ENCODE measurements at places on chromosomes 5 and 9. TPM values are rescaled to one million over a fixed set of nuclear protein-coding genes. Genes with fewer than 3 reads are reported as not detected.
A peak's percentile ranks its signal among the peaks of the same experiment; 100 is the strongest.

- H3K27me3 ChIP-seq: no peaks in the 10 kb centered on the region
- DNase-seq: no peak
- H3K4me3 ChIP-seq: no peak overlapping the region
- H3K4me1 ChIP-seq: no peaks in the 10 kb centered on the region
Observed at GRCh38 chr9:124950050-124950718, 9.3 kb upstream of the GOLGA1 start.

DNA sequence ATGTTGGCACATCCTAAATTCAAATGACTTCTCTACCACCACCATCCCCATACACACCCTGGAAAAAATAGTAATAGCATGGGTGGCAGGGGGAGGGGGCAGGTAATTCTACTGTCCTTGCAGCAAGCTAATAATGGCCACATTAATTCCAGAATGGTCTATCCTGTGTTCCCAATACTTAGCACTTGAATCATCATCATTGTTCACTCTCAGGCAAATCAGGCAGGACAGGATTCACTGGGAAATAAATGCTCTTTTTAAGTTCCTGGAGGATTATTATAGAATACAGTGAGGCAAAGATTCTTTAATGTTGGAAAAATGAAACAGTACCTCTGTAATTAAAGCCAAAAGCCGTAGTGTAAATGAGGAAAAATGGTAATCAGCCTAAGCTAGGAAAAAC, 254.5 kb downstream of the ARRDC3 start:
- H3K4me1 ChIP-seq: peaks cover 46% of the 10 kb centered on the region
- H3K27ac ChIP-seq: no peak overlapping the region
- no peaks in the 10 kb centered on the region for H3K27me3 ChIP-seq

DNA sequence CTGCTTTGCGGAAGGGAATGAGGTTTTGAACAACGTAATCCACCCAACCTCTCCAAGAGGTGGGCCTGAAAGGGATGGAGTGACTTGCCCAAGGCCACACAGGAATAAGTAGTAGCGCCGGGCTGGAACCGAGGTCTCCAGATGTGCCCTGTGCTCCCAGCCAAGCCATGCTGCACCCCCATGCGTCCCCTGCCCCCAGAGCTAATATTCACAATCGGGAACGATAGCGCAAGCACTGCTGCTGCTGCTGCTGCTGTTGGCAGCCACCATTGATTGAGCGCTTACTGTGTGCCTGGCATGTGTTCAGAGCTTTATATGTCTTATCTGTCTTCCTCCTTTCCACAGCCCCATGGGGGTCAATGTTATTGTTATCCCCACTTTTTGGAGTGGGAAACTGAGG, 43.9 kb downstream of the AMBP start:
- no peaks in the 10 kb centered on the region for H3K27me3 ChIP-seq
- H3K4me1 ChIP-seq: no peaks in the 10 kb centered on the region
- H3K36me3 ChIP-seq: peaks cover 6% of the 10 kb centered on the region
- H3K27ac ChIP-seq: no peak overlapping the region
- H3K4me3 ChIP-seq: no peak overlapping the region
- no peak for DNase-seq

DNA sequence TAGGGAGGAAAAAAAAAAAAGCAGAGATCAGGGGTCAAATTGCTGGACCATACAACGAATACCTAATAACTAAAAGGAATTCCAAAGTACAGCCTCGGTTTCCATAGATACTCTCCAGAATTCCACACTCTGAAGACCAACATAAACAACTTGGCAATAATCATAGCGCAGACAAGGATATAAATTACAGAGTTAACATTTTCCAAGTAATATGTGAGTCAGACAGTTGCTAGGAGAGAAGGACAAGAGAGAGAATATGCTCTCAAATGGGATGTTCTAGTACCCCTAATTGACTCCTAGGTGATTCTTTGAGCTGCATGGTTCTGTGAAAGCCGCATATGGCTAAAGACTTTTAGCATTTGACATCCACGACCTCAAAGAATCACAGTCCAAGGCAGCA, 165.2 kb downstream of the FRMD3 start:
- H3K27me3 ChIP-seq: no peaks in the 10 kb centered on the region
- no peak for DNase-seq

- DNase-seq: peak; percentile 22
- H3K36me3 ChIP-seq: no peaks in the 10 kb centered on the region
- peak overlapping the region; percentile 40 for H3K4me3 ChIP-seq
- peaks cover 30% of the 10 kb centered on the region for H3K4me1 ChIP-seq
Observed at GRCh38 chr5:76791461-76791860, 27.4 kb upstream of the F2RL1 start.

- H3K27ac ChIP-seq: no peak overlapping the region
- H3K36me3 ChIP-seq: no peaks in the 10 kb centered on the region
- H3K4me3 ChIP-seq: no peak overlapping the region
Observed at GRCh38 chr5:148471379-148471778, 87.6 kb downstream of the FBXO38 start.

DNA sequence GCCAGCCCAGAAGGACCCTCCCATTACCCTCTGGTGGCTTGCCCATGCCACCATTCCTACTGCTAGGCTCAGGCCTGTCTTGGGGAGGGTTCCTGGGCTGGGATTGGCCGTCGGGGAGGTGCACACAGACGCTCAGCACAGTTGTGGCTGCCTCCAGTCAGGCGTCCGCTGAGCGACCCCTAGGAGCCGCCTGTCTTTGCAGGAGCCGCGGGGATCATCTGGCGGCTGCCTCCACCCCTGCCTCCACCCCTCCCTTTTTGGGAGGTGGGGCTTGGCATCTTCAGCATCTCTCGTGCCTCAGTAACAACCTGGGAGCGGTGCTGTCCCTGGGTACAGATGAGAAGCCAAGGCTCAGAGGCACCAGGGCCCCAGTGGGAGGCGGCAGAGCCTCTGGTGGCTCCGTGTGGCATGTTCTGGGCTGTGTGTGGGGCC, 39.6 kb downstream of the RXRA start:
- H3K36me3 ChIP-seq: no peaks in the 10 kb centered on the region
- peak overlapping the region; percentile 94 for H3K27ac ChIP-seq
- H3K4me1 ChIP-seq: peaks cover 27% of the 10 kb centered on the region
- no peaks in the 10 kb centered on the region for H3K27me3 ChIP-seq
- no peak overlapping the region for H3K4me3 ChIP-seq

Gene ARSK
- total RNA-seq: 14.5 TPM

DNA sequence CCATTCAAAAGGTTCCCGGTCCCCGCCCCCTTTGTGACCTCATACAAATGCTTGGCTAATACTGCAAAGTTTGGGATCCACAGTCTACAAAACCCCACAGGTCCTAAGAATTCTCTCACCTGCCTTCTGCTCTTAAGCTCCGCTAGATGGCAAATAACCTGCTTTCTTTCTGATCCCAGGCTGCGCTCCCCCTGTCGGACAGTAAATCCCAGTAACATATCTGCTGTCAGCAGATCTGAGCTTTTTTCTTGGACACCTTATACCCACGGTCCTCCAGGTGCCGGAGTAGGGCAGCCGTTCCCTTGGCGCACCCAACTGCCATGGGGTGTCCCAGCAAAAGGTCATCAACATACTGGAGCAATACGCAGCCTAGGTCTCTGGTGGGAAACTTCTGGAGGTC, 39.0 kb upstream of the PPP1R26 start:
- H3K36me3 ChIP-seq: no peaks in the 10 kb centered on the region
- no peak for DNase-seq
- H3K27me3 ChIP-seq: 0 out of 2 replicates have a peak, but pooled peaks cover 4% of the 10 kb centered on the region
- no peak overlapping the region for H3K4me3 ChIP-seq

DNA sequence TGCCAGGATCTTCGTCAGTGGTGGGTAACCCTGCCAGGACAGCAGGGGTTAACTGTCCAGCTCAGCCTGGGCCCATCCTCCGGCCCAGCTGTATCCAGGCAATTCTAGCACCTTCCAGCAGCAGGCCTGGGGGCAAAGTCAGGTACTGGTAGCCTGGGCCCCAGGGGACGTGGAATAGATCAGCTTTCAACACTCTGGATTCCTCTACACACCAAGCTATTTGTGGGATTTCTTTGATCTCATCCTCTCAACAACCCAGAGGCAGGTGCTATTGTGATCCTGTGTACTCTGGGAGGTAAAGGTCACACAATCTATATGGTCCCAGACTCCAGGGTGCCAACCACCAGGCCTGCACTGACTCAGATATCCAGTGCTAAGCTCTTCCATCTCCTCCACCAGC, 8.7 kb upstream of the SPOUT1 start:
- H3K27ac ChIP-seq: no peak overlapping the region
- H3K36me3 ChIP-seq: no peaks in the 10 kb centered on the region
- H3K4me1 ChIP-seq: no peaks in the 10 kb centered on the region
- no peak for DNase-seq

- no peak for DNase-seq
- no peak overlapping the region for H3K4me3 ChIP-seq
- H3K27ac ChIP-seq: no peak overlapping the region
- H3K27me3 ChIP-seq: no peaks in the 10 kb centered on the region
- H3K36me3 ChIP-seq: no peaks in the 10 kb centered on the region
- no peaks in the 10 kb centered on the region for H3K4me1 ChIP-seq
Observed at GRCh38 chr9:137519553-137519952, 30.6 kb downstream of the PNPLA7 start.

All from GM23248 (cell line).